ENCODE measurements at places on chromosomes 2 and 18.

DNA sequence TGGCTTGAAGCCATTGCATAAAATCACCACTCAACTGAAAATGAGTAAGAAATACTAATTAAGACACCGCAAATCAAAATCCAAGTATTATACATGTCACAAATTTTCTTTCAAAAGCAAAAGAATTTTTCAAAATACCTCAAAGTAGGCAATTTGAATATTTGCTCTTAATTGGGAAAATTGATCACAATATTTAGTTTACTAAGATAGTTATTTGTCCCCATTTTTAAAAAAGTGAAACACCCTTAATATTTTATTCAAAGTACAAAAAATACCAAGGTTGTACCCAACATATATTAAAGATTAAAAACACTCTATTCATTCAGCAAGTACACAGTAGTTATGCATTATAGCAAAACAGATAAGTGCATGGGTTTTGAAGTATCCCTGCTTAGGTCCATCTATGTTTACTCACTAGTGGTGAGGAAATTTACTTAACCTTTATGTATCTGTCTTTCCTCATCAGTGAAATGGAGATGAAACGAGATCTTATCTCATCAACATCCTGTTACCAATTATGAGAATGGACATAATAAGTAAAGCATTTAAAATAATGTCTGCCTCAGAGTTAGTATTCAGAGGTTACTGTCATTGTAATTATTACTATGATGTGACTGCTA, 35.1 kb downstream of the VPS54 start:
- no peak for DNase-seq

DNA sequence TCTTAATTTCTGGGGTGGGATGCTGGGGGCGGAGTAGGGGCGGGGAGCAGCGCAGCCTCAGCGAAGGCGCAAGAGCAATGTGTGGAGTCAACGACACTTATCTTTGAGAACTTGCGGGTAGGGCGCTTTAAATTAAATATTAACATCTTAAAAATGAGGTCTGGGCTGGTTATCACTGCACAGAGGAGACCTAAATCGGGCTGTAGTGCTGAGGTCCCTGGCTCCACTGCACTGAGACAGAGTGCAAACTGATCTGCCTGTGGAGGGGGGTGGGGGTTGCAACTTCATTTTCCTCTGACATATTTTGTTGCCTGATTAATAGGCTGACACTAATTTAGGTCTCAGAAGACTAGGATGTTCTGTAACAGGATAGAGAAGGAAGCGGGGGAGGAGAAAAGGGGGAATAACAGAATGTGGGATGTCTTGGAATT, 253.0 kb upstream of the FANCL start:
- no peak for DNase-seq

GRCh38 chr2:8277921-8278571, 403.8 kb upstream of the ID2 start:
- no peak for DNase-seq

DNA sequence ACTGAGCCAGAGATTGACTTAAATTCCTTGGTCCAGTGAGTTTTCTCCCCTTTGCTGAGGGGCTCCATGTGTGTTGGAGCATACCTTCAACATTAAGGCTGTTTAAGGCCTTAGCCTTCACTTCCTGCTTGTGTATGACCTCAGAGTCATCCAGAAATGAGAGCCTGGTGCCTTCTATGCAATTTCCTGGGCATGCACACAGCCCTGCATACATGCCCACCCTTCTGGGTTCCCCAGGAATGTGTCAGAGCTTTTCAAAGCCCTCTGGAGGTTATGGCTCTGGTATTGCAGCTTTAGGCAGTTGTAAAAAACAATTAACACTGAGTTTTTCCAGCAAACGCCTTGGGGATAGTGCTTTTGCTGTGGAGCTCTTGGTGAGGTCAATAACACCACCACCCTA, 16.7 kb downstream of the IL1R1 start:
- DNase-seq = no peak

DNA sequence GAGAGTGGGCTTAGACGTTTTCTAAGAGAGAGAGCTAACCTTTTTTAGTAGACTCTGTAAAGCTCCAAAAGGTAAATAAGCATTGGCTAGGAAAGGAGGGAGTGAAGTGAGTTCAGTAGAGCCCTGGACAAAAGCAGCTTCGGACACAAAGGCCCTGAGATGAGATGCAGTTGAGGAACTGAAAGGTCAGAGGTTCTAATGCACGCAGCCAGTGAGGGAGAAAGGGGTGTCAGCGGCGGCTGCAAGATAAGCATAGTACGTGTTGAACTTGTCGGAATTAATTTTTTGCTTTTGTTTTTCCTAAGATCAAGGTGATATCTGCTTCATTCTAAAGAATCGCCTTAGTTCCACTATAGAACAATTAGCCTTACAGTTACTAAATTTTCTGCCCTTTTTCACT, 11.2 kb upstream of the SLC8A1 start:
- DNase-seq = no peak

GRCh38 chr18:67646890-67647289, 130.4 kb upstream of the DSEL start:
- no peak for DNase-seq

DNA sequence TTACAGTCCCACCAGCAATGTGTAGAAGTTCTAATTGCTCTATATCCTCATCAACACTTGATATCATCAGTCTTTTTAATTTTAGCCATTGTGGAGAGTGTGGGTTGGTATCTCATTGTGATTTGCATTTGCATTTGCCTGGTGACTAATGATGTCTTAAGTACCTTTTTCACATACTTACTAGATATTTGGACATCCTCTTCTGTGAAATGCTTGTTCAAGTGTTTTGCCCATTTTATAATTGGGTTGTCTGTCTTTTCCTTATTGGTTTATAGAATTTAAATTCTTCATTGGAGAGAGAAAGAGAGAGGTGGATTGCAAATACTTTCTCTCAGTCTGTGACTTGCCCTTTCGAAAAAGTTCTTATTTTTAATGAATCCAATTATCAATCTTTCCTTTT, 14.0 kb upstream of the PPP1CB start:
- DNase-seq = no peak

- DNase-seq = no peak
These were observed 154.0 kb upstream of the NFATC1 start for GRCh38 chr18:79241755-79242154.
